ENCODE measurements at places on chromosomes 11 and 22.

DNA sequence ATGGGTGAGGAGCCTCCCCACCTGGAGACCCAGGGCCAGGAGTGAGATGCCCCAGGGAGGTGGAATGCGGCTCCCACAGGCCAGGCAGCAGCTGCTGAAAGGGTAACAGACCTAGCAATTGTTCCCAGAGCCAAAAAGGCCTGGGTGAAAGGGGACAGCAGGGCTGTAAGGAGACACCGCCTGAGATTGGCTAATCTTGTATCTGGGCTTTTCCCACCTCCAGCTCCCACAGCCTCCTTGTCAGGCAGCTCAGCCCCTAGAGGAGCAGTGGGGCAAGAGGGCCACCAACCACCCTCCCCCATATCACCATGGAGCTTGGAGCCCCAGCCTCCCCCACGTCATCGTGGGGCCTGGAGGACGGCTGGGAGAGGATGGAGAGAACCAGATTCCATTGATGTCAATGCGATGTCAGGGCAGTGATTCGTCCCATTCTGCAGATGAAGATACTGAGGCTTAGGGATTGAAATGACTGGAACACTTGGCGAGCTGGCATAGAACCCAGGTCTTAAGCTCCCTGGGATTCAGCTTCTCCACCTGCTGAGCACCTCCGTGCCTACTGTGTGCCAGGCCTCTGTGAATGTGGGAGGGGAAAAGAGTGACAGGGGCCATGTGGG is 2.9 kb upstream of the MGAT3 start:
- no peak overlapping the region for H3K4me3 ChIP-seq
- H3K36me3 ChIP-seq: no peaks in the 10 kb centered on the region
- H3K4me1 ChIP-seq: peaks cover 13% of the 10 kb centered on the region
- peak; percentile 86 for DNase-seq

- no peak overlapping the region for H3K27ac ChIP-seq
- DNase-seq: peak; percentile 47
- no peaks in the 10 kb centered on the region for H3K36me3 ChIP-seq
- no peak overlapping the region for H3K4me3 ChIP-seq
Observed at GRCh38 chr22:25494774-25495173, 69.7 kb upstream of the GRK3 start.

DNA sequence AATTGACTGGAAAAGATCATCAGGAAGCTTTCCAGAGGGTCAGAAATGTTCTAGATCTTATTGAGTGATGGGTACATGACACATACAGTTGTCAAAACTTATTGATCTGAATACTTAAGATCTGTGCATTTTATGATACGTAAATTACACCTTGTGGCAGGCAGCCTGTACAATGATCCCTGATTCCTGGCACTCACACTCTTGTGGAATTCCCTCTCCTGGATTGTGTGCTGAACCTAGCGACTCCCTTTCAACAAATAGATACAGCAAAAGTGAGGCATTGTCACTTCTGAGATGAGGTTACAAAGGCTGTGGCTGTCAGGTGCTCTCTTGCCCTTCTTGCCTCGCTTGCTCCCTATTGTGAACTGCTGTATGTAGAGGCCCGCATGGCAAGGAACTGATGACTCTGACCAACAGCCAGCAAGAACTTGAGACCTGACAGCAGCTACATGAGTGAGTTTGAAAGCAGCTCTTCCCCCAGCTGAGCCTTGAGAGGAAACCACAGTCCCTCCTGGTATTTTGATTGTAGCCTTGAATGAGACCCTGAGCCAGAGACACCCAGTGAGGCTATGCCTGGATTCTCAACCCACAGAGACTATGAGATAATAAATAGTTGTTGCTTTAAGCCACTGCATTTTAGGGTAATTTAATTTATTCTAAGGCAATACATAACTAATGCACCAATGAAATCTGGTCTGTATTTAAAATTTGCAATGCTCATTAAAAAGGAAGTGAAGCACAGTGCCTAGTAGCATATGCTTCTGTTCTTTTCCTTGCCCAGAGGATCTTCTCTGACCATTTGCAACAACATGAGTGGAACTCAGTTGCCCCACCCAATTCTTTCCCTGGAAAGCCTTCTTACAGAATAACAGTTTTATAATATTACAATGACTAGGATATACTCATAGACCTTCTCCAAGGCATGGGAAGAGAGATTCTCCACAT is 60.5 kb upstream of the IZUMO1R start:
- H3K36me3 ChIP-seq: no peaks in the 10 kb centered on the region
- no peak overlapping the region for H3K27ac ChIP-seq
- H3K4me3 ChIP-seq: no peak overlapping the region
- DNase-seq: no peak
- no peaks in the 10 kb centered on the region for H3K4me1 ChIP-seq

DNA sequence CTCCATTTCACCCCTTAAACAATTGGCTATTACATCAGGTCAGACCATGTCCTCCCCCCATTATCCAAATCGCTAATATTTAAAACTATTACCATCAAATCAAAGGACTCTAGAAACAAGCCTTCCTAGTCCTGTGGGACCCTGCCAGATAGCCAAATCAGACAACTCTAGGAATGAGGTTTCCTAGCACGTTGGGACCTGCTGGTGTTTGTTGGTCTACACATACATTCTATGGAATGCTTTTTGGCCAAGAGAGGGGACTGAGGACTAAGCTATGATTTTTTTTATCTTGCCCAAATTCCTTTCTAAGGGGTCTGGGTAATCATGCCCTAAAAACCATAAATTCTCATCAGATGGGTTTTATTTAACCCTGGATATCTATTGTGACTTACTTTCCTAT is 14.1 kb upstream of the SELENOH start:
- no peak overlapping the region for H3K4me3 ChIP-seq
- DNase-seq: no peak
- H3K27ac ChIP-seq: no peak overlapping the region
- H3K27me3 ChIP-seq: no peaks in the 10 kb centered on the region

- H3K27ac ChIP-seq: no peak overlapping the region
- no peaks in the 10 kb centered on the region for H3K36me3 ChIP-seq
- H3K4me1 ChIP-seq: peaks cover 5% of the 10 kb centered on the region
- no peak overlapping the region for H3K4me3 ChIP-seq
- H3K27me3 ChIP-seq: no peaks in the 10 kb centered on the region
- DNase-seq: no peak
Observed at GRCh38 chr22:43017525-43018460, 2.8 kb upstream of the PACSIN2 start.

DNA sequence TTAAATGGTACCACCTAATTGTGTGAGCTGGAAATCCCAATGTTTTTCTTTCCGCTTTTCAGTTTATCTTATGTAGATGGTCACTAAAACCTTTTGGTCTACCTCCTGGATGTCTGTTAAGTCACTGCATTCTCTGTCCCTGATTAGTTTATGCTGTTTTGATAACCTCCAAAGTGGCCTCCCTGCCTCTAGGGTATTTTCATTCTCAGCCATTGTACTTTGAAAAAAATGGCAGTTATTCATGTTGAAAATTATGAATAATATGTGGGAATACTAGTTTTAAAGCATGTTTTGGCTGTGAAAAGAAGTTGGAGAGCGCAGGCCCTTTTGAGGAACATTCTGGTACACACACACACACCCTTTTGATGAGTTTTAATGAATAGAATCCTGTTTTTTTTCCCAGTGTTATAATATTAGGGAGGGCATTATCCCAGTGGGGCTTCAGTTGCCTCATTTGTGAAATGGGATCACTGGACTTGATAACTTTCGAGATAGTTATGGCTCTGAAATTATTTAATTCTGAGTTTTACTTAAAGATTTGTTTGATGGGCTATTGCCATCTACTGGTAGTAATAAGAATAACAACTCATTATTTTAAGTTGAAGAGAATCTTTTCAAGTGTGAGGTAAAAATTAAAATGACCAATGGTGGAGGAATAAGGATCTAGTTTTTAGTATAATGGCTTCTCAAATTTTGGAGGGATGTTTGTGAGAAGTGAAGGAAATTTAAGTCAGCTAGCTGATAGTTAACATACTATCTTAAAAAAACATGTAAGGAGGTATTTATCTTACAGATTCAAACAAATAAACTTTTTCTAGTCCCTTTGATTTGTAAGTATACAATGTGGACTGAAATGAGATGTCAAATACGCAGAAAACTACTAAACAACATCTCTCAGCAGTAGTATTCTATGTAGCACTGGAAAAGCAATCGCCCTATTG is 3.9 kb downstream of the FDX1 start:
- no peak overlapping the region for H3K27ac ChIP-seq
- peak; percentile 35 for DNase-seq
- peaks cover 8% of the 10 kb centered on the region for H3K4me1 ChIP-seq
- H3K36me3 ChIP-seq: no peaks in the 10 kb centered on the region
- no peaks in the 10 kb centered on the region for H3K27me3 ChIP-seq

DNA sequence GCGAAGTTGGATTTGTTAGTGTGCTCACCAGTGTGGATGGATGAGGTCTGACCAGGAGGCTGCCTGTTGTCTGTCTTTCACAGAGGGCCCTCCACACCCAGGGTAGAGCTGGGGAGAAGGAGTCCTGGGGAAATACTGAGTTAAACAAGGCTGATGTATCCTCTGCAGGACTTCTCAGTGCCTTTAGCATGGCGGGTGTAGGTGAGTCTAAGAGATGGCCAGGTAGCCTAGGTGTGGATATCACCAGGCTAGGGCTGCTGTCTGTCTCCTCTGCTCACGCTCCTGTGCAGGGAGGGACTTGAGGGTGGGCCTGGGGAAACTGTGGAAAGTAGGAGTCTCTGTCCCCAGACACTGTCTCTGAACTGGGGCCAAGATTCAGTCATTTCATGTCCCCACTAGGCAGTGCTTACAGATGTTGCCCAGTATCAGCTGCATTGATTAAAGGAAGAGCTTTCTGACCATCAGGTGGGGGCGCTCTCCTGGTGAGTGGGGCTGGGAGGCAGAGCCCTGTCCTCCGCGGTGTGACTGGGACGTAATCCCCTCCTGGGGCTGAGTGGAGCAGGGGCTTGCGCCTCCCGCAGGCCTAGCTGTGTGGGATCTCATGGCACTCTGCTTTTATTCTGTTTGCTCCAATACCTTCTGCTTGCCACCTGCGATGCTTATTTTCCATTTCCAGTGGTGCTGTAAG is 35.5 kb upstream of the CCDC188 start:
- no peaks in the 10 kb centered on the region for H3K4me1 ChIP-seq
- peak; percentile 77 for DNase-seq
- no peak overlapping the region for H3K4me3 ChIP-seq

DNA sequence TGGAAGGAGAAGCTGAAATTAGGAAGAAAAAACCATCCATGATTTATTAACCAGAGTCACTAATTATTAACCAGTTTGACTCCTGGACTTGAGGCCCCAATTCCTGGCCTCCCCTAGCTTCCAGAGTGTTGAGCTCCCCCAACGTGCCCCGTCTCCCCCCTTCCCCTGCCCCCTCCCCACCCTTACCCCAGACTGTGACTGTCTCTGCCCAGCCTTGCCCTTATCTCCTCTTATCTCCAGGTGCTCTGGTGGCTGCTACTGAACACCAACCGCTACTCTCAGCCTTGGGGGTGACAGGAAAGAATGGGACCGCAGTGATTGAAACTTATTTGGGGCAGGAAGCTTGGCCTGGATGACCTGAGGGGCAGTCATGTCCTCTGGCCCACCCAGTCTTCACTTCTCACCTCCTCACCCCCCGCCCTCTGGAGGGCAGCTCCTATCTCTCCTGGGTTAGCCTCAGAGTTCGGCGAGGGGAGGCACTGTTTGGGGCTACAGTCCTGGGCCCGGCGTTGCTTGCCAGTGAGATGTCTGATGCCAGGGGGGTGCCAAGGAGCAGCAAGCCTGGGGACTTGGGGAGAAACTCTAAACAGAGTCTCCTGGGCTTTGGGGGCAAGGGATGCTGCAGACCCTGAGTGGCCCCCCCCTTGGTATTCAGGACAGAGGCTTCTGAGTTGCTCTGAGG is 15.5 kb downstream of the NECTIN1 start:
- H3K27ac ChIP-seq: no peak overlapping the region
- no peaks in the 10 kb centered on the region for H3K27me3 ChIP-seq
- no peak overlapping the region for H3K4me3 ChIP-seq
- H3K4me1 ChIP-seq: peaks cover 30% of the 10 kb centered on the region
- DNase-seq: peak; percentile 59

DNA sequence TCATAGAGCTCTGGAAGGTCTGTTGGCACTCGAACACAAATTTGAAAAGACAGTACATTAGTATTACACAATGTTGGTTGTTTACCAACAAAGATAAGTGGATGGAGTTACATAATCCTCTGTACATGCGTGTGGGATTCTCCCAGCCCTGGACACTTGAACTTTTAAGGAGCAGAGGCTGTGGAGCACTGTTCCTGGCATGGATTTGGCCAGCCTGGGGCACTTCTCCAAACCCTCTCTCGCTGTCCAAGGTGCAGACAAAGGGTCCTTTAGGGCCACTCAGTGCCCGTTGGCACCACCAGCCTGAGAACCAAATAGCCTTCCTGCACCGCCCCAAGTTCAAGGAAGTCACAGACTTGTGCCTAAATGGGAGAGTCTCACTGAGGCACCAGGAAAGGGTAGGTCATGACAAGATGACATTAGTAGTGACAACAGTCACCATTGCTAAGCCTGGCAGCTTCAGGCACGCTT is 1.6 kb upstream of the ANO1 start:
- H3K36me3 ChIP-seq: no peaks in the 10 kb centered on the region
- no peak for DNase-seq
- no peak overlapping the region for H3K27ac ChIP-seq

DNA sequence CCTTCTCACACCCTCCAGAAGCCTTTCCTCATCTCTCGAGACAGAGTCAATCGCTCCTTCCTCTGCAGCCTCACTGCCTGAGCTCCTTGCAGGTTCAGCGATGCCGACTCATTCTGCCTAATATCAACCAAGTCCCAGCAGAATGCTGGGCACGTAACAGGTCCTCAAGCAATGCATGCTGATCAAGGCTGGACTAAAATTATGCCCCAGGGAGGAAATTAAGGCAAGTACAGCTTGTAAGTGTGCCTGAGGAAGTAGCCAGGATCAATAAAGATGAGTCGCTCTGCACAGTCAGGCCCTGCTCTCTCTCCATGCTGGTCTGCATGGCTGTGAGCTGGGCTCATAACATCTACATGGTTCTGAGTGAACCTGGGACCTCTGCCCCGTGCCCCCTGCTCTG is 25.6 kb upstream of the NRIP3 start:
- H3K36me3 ChIP-seq: no peaks in the 10 kb centered on the region
- no peak for DNase-seq
- no peak overlapping the region for H3K27ac ChIP-seq
- no peaks in the 10 kb centered on the region for H3K27me3 ChIP-seq
- H3K4me1 ChIP-seq: no peaks in the 10 kb centered on the region

- no peak overlapping the region for H3K27ac ChIP-seq
- DNase-seq: peak; percentile 57
- H3K27me3 ChIP-seq: no peaks in the 10 kb centered on the region
Observed at GRCh38 chr11:84780689-84781293, 846.4 kb downstream of the DLG2 start.

All from mesendoderm (in vitro differentiated cells).